Fibroblast of skin of right quadriceps (primary cell): ENCODE measurements at places on chromosomes 11 and 22.
A peak's percentile ranks its signal among the peaks of the same experiment; 100 is the strongest.

- DNase-seq: no peak
These were observed 68.7 kb downstream of the SCN3B start for GRCh38 chr11:123585706-123586105.

DNA sequence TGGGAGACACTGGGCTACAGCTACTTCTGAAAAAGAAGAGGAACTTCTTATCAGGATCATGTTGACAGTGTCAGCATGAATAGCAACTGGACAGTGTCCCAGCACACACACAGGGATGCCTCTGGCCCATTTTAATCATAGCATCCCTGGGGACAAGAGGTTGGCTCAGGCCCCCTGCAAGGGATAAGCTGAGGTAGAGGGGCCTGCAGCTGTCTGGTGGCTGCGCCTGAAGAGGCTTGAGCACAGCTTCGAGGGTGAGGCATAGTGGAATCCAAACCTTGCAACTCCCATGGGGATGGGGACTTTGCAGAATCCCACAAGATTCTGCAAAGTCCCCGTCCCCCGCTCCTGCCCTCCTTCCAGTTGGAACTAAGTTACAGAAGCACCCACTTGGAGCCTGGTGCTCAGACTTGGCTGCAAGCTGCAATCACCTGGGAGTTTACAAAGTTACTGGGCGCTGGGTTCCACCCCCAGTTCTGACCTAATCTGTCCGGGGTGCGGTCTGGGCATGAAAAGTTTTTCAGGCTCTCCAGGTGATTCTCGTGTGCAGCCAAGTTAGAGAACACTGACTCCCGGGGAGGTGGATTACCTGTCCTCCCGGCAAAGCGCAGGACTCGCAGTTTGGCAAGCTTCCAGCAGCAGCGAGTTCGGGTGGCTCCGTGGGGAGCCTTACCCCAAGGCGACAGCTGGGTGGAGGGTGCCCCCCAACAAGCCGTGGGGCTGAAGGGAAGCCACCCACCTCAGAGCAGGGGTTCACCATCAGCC, 16.0 kb upstream of the LINC01488 start:
- DNase-seq: no peak

- DNase-seq: peak; percentile 29
These were observed 17.7 kb downstream of the DNAJC24 start for GRCh38 chr11:31387379-31387778.

DNA sequence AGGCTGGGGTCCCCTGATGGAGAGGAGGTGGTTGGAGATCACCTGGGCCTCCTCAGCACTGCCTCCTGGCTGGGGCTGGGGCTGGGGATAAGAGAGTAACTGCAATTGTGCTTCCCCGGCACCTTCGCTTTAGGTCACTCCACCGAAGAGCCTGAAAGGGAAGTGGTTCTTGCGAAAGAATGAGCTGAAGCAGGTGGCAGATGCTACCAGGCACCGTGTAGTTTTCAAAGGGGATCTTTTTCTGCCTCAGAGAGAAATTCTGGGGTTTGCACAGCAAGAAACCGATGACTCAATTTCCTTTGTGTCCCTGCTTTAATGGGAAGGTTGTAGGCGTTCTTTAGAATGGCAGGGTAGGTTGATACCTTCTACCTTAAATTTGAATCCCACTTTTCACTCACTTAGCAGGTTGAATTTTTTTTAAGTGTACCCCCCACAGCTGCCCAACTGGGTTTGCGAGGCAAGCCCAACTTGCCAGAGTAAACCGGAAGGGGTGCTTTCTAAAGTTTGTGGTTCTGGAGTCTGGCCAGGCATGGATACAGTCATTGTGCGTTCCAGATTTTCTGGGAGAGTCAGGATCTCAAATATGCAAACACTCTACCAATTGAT, 5.3 kb downstream of the CD44 start:
- DNase-seq: peak; percentile 91

GRCh38 chr22:37148031-37148651, 1.6 kb downstream of the IL2RB start:
- no peak for DNase-seq

- DNase-seq: no peak
These were observed 138.9 kb upstream of the MTNR1B start for GRCh38 chr11:92830377-92831155.

DNA sequence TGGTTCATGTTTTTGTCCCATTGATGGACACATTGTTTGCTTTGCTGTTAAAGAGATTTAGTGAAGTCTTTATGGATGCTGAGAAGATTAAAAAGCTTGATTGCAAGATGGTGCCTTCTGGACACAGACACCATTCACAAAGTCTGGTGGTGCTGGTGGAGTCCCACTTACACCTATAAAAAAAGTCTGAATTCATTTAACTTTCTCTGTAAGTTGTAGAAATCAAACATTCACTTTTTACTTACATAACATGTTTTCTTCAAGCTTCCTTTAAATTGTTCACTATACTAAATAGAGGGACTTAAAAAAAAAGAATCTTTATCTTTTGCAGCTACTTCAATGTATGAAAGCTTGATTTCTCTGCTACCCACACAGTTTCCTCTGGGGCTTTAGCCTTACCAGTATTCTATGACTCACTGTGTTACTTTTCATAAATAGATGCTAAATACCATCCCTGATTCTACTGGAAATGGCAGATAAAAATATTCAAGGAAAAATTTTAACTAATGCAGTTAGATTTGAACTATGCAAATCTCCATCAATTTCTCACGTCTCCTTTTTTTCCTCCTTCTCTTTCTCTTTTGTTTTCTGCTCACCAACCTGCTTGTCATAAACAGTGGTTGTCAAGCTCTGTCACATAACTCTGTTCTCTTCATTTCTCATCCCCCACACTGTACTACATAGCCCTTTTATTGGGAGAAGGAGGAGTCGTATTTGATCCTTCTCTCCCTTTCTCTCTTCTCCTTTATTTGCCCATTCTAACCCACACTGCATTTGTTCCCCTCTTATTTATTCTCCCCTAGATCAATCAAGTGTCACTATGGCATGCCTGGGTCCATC, 89.7 kb downstream of the FAM76B start:
- DNase-seq: peak; percentile 66

DNA sequence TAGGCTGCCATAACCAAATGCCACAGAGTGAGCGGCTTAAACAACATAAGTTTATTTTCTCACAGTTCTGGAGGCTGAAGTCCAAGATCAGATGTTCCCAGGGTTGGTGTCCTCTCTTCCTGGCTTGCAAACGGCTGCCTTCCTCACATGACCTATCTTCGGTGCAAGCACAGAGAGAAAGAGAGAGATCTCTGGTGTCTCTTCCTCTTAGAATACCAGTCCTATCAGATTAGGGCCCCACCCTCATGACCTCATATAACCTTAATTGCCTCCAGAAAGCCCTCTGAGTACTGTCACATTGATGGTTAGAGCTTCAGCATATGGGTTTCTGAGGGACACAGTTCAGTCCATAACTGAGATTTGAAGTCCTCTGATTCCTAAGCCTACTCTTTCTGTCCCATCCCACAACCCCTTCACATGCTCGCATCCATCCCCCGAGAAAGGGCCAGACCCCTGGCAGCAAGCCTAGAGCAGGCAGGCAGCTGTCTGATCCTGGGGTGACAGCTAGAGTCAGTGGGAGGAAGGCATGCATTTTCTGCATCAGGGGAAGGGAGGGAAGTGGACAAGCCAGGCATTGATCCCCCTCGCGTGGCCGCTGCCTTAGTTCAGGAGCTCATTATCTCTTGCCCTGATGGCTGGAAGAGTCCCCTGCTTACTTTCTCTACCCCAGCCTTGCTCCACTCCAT, 114.1 kb downstream of the FAR1 start:
- DNase-seq: no peak

DNA sequence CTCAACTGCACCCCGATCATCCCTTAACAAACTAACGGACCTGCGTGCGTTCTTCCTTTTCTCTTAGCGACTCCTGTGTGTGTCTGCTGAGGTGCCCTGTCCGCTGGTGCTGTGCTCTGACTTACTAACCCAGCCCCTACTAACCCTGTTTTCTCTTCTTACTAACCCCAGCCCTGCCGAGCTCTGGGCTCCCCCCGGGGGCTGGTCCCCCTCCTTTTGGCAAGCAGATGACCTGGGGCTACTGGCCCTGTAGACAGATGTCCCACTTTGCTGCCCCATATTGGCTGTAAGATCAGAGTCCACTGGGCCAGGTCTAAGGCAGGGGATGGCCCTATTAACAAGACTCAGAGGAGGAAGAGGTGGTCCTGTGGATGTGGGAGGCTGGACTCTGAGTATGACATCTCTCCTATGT, 14.7 kb downstream of the MIAT start:
- DNase-seq: no peak

GRCh38 chr22:46150034-46150654, at the start of gene PPARA:
Gene PPARA, plus strand, starts transcription at chr22:46150526. Its CDS starts 47,858 bp downstream, at chr22:46198384.
- DNase-seq: peak; percentile 70

GRCh38 chr11:35730254-35730653, 67.7 kb downstream of the TRIM44 start:
- DNase-seq: no peak

DNA sequence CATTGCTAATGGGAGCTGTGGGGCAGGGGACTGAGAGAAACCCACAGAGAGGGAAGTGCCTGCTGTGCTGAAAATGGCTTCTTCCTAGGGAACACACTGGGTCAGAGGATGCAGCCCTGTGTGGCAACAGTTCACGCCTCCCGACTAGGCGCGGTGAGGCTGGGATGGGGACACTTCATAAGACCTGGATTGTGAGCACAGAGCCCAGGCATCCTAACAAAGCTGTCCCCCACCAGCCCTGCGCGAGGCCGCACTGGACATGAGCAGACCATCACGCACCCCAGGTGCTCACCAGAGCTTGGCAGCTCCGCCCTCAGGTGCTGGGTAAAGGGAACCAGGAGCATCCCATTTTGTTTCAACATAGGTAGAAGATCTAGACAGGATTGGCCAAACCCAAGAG, 1.8 kb upstream of the KRTAP5-4 start:
- DNase-seq: no peak

DNA sequence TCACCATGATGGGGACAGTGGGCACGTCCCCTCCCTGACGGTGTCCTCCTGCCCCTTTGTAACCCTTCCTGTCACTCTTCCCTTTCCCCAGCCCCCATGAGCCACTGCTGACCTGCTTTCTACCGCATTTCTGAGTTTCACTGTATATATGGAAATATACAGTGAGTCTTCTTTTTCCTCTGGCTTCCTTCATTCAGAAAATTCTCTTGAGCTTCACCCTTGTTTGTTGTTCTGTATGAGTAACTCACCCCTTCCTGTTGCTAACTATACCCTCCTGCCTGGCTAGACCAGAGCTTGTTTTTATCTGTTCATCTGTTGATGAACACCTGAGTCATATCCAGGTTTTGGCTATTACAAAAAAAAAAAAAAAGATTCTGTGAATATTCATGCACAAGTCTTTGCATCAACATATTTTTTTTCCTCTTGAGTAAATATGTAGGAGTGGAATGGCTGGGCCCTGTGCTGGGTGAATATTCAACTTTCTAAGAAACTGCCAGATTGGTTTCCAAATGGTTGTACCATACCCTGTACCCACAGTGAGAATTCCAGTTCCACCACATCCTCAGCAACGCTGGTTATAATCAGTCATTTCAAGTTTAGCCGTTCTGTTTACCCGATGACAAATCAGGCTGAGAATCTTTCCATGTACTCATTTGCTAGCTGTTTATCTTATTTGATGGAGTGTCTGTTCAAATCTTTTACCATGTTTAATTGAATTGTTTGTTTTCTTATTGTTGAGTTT, 62.0 kb downstream of the IGF2 start:
- peak; percentile 54 for DNase-seq

GRCh38 chr11:36105743-36106581, 162.1 kb downstream of the LDLRAD3 start:
- DNase-seq: no peak

- DNase-seq: no peak
These were observed 17.5 kb downstream of the TMPRSS13 start for GRCh38 chr11:117911694-117912093.

GRCh38 chr11:111696556-111696955, 69.6 kb downstream of the PPP2R1B start:
- DNase-seq: peak; percentile 48

DNA sequence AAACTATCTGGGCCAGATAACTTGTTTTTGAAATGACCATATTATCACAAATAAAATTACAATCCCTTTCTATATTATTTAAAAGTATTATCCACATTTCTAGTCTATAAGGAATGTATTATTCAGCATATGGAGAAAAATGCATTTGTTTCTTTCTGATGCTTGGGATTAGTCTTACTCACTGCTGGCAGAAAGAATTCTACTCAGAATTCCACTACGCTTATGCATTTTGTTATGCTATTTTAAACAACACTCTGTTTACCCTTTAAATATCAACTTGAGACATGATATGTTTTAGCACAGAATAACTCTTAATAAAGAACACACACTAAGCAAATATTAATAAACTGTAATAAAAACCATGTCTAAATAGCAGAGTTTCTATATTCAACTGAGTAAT, 77.6 kb upstream of the ANO3 start:
- no peak for DNase-seq

GRCh38 chr11:129918361-129918760, 23.0 kb upstream of the NFRKB start:
- DNase-seq: no peak

DNA sequence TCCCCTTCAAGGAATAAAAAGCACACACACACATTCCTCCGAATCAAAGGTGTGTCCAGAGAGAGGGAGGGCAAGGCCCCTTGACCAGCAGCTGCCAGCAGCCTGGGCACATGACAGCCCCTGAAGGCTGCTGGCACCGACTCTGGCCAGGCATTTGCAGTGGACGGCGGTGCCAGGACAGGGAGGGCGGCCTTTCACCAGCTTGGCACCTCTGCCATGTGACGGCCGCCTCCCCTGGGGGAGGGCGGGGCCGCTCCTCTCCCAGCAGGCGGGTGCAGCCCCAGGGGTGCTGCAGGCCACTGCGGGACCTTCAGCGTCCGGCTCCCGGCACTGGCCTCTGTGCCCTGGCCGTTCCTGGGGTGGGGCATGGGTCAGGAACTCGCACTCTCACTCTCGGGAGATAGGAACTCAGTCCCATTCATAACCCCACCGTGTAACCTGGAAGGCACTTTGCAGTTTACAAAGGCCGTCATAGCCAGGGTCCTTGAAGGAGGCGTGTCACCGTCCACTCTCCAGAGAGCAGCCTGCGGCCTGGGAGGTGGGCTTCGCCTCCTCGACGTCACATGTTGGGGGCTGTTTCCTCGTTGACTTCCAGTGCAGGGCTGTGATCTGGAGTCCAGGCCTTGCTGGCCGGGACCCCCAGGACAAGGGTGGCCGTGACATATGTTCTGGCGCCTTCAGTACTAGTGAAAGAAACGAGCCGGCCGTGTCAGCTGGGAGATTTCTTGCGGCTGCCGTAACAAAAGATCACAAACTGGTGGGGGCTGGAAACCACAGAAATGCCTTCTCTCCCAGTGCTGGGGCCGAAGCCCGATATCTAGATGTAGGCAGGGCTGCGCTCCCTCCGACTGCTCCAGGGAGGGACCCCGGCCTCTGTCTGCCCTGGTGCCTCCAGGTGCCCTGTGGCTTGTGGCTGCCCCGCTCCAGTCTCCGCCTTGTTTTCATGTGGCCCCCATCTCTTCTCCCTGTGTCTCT, 39.9 kb upstream of the SMIM38 start:
- no peak for DNase-seq

DNA sequence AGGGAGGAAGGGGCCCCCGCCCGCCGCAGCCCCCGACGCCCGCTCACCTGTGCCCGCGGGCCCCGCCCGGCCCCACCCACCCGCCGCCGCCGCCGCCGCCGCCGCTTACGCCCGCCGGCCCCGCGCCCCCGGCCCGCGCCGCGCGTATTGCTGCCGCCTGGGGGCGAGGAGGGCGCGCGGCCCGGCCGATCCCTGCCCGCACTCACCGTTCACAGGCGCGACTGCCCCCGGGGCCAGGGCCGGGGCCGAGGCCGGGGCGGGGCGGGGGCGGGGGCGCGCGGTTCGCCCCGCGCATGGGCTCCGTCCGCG, 212 bp downstream of the HRAS start:
- no peak for DNase-seq
